ENCODE measurements at places on chromosomes 3 and 15.

GRCh38 chr15:67407786-67408185 lies 113.1 kb upstream of the C15orf61 start:
- DNase-seq: no peak

DNA sequence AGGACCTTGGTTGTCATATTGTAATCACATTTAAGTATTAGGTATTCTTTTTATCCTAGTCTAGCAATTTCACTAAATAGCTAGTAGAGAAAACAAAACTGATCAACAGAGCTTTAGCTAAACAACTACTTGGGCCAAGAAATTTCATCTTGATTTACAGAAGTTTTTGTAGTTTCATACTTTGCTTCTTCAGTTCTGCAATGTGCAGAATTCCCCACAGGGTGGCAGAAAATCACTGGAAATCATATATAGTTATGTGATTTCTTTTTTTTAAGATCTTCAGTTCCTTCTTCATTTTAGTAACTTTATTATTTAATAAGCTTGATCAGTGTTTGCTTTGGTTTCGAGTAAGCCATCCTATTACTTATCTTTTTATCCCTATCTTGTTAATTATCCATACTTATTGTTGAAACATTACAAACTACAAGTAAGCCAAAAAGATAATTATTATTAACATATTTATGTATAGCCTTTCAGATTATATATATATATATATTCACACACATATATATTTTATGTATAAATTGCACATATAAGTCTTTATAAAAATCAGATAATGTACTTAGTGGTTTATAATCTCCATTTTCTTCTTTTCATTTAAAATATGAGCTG lies 2.2 kb upstream of the BNIP2 start:
- DNase-seq: peak; percentile 36

DNA sequence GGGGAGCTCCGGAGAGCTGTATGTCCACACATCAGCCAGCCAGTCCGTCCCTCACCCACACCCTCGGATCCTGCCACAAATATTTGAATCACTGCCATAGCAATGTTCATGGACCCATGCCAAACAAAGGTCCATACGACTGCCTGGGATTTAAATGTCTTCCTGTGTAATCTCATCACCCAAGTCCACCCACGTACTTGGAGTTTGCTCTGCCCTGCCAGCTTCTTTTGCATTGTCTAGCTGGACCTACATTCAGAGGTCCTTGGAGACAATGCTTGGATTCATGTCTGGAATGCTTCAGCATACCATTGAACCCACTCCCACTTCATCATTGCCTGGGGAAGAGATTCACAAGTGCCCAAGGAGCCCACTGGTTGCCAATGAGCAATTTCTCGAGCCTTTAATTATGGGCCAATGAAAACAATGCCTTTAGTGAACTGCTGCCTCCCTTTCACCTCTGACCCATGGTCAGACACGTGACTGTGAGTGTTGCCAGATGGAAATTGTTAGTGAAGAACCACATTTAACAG lies 90.4 kb upstream of the PHLDB2 start:
- no peak for DNase-seq

GRCh38 chr3:186453531-186453930 lies 90.6 kb downstream of the CRYGS start:
- DNase-seq: no peak

DNA sequence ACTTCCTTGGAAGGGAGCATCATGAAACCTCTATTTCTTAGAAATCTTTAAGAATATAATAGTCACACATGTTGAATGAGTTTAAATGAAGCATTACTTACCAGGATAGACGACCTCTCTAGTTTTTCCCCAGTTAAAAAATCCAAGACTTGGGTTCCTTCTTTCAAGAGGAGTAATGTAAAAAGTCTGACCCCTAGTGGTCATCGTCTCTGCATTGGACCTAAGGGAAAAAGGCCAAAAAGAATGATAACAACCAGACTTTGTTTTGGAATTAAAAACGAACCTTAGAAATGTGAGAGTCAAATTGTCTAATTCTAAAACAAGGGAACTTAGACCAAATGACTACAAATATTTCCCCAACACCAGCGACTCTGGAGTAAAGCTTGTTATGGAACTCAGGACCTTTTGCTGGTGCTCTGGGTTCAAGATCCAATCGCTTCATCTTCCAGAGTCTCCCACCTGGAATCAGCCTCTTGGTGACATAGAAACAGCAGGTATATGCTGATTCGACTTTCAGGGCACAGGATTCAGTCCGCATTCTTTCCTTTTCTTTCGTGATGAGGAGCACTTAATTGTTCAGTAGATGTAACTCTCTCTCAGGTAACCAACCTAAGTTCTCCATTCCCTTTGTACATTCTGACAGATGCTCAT lies 214.8 kb upstream of the TPRG1 start:
- DNase-seq: no peak

DNA sequence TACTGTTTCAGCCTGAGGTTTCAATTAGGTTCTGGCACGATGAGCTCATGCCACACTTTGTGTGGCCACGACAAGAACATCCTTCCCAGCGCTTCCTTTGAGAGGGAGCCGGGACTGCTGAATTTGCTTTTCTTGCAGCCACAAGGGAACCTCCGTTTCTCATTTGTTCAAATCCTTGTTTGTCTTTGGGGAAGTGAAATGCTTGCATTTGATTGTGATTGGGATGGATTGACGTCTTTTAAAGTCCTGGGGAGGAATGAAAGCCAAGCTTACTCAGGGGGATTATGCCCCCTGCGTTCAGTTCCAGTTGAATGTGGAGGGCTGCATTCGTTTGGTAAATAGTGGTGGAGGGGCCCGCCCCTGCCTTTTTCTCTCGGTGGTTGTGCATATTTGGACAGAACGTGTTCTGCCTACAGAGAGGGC lies 277.6 kb downstream of the THSD4 start:
- no peak for DNase-seq

DNA sequence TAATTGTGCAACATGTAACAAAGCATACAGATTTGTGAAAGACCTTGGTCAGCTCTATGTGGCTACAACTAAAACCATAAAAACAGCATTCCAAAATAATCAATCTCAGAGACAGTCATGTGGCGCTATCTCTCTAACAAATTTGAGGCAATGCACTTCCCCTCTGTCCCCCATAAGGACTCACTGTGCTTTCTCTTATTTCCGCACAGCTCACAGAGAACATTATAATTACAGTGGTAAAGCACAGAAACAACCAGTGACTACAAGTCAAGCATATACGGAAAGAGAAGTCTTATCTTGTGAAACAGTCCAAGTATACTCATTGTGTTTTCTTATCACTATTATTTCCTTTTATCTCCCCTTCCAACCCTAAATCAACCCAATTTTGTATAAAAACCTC lies 64.3 kb downstream of the RYK start:
- no peak for DNase-seq

- no peak for DNase-seq
Measured at GRCh38 chr3:95442766-95443165, 1371.6 kb upstream of the EPHA6 start.

DNA sequence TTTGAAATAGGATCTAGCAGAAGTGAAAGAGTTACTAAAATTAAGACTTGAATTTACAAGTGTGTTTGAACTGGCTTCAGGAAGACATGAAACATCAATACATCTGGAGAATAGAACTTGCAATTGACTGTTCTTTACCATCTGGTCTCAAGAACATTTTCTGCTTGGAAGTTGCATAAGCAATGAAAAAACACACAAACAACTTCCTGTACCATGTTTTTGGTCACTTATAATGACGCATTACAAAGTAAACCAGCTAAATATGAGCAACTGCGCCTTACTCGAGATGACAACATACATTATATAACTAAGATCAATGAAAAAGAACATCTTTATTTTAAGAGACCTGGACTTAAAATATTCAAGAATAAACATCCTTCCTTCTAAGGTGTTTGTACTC lies 112.5 kb downstream of the TIGIT start:
- DNase-seq: no peak

DNA sequence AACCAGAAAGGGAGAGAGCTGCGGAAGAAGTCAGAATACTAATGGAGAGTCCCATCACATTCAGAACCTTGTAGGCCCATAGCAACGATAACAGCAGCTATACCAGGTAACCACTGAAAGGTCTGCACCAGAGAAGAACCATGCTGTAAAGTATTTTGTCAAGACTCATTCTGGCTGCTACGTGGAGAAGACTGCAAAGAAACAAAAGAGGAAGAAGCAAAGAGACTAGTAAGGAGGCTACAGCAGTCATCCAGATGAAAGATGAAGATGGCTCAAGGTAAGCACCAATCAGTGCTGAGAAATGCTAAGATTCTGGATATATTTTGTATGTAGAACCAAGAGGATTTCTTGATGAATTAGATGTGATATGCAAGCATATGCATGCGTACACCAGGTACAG lies 39.6 kb downstream of the ACAP2 start:
- DNase-seq: no peak

- DNase-seq: no peak
Measured at GRCh38 chr3:173139420-173139819, 1.6 kb downstream of the SPATA16 start.

- no peak for DNase-seq
Measured at GRCh38 chr3:100047455-100048141, 66.7 kb downstream of the FILIP1L start.

- DNase-seq: no peak
Measured at GRCh38 chr3:13140596-13140995, 67.4 kb upstream of the IQSEC1 start.

DNA sequence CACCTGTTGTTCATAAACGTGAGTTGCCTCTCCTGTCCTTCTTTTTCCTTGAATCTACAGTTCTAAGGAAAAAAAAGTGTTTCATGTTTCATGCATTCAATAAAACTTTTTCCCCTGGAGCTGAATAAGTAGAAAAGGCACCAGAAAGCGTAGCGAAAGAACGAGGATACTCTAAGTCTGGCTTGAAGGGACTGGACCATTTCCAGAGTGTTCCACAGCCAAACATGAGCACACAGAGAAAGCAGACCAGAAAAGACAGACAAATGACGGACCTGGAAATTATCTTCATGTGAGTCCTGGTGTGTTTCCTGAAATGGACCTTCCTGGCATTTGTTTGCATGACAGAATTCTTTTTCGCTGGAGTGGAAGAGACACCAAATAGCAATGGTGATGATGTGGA lies 204.7 kb downstream of the SV2B start:
- no peak for DNase-seq

- no peak for DNase-seq
Measured at GRCh38 chr3:120894316-120895057, 13.5 kb upstream of the STXBP5L start.

DNA sequence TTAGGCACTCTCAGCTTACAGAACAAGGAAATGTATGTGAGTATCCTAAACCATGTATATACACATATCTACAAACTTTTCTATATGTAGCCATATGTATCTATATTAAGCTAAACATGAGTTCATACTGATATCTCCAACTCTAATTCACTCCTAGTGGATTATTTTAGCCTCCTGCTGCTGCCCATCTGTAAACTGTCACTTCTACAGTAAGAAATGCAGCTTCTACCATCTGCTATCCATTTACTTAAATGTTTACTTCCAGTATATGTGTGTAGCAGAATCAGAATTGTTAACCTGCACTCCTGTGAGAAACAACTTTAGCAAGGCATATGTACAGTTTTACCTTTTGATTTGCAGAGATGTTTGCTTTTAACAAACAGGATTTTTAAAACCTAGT lies 478.5 kb upstream of the CBLB start:
- no peak for DNase-seq

DNA sequence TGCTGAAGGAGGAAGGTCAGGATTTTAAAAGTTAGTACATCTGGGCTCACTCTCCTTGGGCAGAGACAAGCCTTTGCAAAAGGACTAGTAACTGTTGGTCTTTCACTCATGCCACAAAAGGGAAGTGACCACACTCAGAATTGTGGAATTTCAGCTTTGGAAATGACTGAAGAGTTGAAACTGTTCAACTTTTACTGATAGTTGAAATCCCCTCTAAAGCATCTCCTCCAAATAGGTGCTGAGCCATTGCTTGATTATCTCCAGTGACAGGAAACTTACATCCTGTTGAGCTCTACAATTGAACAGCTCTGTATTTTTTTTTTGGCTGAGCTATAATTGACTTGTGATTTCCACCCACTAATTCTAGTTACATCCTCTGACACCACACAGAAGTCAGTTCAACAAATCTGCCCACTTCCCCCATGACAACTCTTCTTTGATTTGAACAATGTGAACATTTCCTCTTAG lies 254.8 kb upstream of the TPRG1 start:
- peak; percentile 7 for DNase-seq

DNA sequence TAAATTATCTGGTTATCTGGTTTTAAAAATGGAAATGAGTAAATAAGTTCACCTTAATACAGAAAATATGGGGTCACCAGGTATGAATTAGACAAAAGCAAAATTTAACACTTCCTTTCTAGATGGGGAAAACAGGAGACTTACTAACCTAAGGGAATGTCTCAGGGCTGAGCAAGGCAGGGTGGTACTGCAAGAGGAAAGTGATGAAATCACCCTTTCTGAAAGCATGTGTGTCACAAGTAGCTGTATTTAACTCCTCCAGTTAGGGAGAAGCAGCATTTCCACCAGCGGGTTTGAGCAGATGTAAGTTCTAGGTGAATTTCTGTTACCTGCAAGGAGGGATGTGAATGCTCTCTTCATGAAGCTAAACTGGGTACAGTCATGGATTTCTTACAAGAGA lies 629.1 kb downstream of the MECOM start:
- DNase-seq: no peak

GRCh38 chr3:143203848-143204247 lies 84.3 kb downstream of the CHST2 start:
- DNase-seq: no peak

- no peak for DNase-seq
Measured at GRCh38 chr15:78808550-78808949, 2.7 kb downstream of the ADAMTS7 start.

DNA sequence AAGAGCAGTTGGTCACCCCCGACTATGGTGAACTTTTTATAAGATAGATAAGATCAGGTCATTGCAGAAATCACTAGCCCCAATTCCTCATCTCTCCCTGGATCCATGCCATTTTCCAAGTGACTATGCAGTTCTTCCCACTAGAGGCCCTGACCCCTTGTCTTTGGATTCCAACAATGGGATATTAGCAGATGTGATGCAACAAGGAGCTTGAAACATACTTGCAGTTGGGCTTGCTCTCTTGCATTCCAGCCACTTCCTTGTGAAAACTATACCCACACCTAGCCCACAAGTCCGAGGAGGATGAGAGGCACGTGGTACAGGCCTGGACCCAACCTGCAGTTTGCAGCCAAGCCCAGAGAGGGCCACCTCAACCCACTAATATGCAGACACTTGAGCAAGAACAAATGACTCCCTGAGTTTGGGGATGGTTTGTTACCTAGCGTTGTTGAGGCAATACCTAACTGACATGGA lies 60.6 kb downstream of the SUCLG2 start:
- DNase-seq: no peak
